ENCODE measurements at places on chromosomes 3 and 15.

GRCh38 chr15:57045741-57046382 is 127.4 kb downstream of the TCF12 start:
- no peak for DNase-seq

GRCh38 chr3:43997316-43997715 is 244.4 kb upstream of the TOPAZ1 start:
- no peak for DNase-seq

GRCh38 chr3:95813244-95813643 is 1001.1 kb upstream of the EPHA6 start:
- no peak for DNase-seq

DNA sequence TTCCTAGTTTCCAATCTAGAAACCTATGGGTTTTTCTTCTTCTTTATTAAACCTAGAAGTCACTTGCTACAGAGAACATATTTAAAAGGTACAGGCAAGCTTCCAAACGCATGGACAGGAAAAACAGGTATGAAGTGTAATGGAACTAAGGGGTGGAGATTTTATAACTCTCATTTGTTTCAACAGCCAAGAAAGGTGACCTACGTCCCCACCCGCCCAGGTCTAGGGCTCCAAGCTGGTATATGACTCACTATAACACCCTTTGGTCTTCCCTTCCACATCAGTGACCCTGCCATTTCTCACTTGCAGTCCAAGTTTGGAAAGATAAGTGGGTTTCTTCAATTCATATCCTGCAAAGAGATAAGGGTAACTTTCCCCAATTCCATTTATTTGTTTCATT is 6.0 kb upstream of the LIPH start:
- no peak for DNase-seq

GRCh38 chr15:90553248-90553745 is 23.6 kb downstream of the CRTC3 start:
- no peak for DNase-seq

DNA sequence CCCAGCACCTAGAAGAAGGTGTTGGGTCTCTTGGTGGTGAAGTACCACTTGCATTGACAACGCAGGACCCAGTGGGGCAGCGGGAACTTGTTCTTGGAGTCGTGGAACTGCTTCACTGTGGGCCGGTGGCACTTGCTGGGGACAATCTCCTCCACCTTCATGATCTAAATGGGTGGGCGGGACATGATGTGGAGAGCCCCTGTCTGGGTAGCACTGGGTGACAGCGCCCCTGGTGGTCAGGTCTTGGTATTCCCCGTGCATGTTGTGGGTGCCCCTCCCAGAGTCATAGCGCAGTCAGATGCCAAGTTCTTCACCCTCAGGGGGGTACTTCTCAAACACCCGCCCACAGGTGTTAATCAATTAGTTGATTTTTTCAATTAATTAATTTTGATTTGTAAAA is 60.2 kb downstream of the AGBL1 start:
- peak; percentile 24 for DNase-seq

GRCh38 chr3:43379343-43379742 is 93.0 kb downstream of the SNRK start:
- no peak for DNase-seq

DNA sequence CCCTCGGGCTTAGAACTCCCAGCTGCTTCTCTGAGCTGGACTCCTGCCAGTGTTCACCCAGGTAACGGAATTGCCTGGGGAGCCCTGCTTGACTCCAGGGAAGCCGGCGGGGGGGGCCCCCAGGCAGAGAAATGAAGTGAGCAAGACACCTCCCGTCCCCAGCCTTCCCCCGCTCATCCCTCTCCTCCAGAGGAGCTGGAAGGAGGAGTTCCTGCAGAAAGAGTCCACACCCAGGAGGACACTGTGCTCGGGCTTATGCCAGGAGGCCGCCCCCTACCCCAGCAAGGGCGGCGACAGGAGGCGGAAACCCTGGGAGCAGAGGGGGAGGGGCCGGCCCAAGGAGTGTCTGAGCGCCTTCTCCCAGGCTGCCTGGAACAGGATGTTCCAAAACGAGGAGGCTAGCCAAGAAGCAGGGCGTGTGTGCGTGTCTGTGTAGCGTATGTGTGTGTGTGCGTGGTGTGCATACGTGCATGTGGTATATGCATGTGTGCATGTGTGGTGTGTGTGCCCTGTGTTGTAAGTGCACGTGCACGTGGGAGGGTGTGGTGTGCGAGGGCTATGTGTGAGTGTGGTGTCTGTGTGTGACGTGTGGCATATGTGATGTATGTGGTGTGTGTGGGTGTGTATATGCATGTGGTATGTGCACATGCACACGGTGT is 511.3 kb downstream of the SHQ1 start:
- no peak for DNase-seq
